ENCODE measurements at places on chromosomes 6 and 20.

- DNase-seq: no peak
Measured at GRCh38 chr6:15255481-15255880, 9.6 kb downstream of the JARID2 start.

DNA sequence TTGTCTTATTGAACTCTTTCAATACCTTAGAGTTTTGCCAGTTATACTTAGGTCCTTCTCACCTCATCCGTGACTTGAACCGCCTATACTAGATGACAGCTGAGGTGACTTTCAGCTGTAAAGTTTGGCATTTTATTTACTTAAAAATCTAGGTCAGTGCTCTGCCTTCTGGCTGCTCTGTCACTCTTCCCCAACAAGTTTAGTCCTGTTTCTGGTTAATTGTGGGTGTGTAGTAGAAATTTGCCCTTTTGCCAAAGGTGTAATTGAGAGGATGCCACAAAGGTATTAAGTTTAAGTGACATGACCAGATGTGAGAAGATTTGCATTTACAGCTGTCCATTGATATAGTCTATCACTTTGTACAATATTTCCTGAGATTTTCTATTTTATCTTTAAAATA is 106.2 kb downstream of the FARS2 start:
- DNase-seq: no peak

DNA sequence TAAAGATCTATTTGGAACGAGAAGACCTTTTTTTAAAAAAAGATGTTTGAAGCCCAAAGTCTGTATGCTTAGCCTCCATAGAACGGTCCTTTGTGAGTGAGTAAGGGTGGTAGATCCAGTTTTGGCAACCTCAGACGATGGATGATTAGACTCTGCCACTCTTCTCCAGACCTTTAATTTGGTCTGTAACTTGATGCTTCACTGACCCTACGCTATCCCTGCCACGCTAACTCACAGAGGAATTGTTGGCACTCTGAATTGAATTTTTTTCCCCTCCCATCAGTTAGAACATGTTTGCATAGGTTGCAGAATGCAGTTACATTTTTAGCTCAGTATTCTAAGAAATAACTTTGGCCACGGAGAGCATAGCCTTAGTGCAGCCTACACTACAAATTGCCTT is 15.8 kb upstream of the DEK start:
- DNase-seq: no peak

GRCh38 chr6:145816392-145816791 is 1.8 kb upstream of the FBXO30 start:
- no peak for DNase-seq

DNA sequence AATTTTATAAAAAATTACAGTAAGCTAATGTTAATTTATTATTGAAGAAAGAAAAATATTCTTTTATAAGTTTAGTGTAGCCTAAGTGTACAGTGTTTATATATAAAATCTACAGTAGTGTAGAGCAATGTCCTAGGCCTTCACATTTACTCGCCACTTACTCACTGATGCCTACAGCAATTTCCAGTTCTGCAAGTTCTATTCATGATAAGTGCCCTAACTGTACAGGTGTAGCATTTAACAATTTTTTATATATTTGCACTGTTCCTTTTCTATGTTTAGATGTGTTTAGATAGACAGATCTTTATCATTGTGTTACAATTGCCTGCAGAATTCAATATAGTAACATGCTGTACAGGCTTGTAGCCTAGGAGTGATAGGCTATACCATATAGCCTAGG is 80.1 kb upstream of the HDAC2 start:
- no peak for DNase-seq

GRCh38 chr20:47258745-47259695 is 97.5 kb downstream of the ZMYND8 start:
- no peak for DNase-seq

- no peak for DNase-seq
Measured at GRCh38 chr6:18121580-18122127, 823 bp downstream of the NHLRC1 start.

- no peak for DNase-seq
Measured at GRCh38 chr20:3123542-3123941, 36.1 kb downstream of the FASTKD5 start.

DNA sequence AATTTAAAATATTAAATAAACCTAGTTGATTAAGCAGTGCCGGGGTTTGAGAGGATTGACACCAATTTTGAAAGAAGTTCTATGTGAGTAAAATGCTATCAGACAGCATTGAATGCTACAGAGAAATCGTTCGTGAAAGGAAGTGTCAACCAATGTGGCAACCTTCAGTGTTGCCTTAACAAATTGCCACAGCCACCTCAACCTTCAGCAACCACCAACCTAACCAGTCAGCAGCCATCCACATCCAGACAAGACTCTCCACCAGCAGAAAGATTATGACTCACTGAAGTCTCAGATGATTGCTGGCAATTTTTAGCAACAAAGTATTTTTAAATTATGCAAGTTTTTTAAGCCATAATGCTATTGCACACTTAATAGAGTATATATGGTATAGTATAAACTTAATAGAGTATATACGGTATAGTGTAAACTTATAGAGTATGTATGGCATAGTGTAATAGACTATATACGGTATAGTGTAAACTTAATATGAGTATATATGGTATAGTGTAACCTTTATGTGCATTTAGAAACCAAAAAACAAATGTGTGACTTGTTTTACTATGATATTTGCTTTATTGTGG is 65.3 kb upstream of the ID4 start:
- no peak for DNase-seq

GRCh38 chr20:62699741-62700140 is 8.9 kb upstream of the NTSR1 start:
- DNase-seq: no peak

- no peak for DNase-seq
Measured at GRCh38 chr20:7085467-7085866, 318.0 kb downstream of the BMP2 start.
